GM23338 (cell line): ENCODE measurements at places on chromosomes 6 and 20.
A peak's percentile ranks its signal among the peaks of the same experiment; 100 is the strongest.

GRCh38 chr6:42017021-42017643 is 33.2 kb upstream of the TAF8 start:
- DNase-seq = no peak

- DNase-seq = peak; percentile 69
Observed at GRCh38 chr6:84763003-84763885, 1.2 kb downstream of the TBX18 start.

GRCh38 chr6:100433726-100434435 is 30.8 kb downstream of the SIM1 start:
- DNase-seq = no peak

DNA sequence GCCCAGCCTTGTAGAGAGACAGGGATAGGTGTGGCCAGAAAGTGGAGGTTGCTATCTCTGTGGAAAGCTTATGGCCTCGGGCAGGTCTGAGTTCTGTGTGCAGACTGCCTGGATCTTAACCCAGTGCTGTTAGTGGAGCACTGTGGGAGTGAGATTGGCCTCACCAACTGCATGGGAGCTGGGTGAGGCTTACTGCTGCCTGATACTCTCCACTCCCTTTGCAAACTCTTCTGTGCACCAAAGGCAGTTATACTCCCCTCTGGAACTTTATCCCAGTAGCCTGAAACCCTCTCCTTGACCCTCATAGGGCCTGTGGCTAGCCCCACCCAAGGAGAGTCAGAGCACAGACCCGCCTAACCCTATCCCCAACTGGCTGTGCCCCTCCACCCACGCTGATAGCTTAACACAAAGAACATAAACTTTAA is 41.4 kb upstream of the PKIB start:
- DNase-seq = no peak

- DNase-seq = peak; percentile 24
Observed at GRCh38 chr6:45522486-45522885, 144.8 kb upstream of the SUPT3H start.

DNA sequence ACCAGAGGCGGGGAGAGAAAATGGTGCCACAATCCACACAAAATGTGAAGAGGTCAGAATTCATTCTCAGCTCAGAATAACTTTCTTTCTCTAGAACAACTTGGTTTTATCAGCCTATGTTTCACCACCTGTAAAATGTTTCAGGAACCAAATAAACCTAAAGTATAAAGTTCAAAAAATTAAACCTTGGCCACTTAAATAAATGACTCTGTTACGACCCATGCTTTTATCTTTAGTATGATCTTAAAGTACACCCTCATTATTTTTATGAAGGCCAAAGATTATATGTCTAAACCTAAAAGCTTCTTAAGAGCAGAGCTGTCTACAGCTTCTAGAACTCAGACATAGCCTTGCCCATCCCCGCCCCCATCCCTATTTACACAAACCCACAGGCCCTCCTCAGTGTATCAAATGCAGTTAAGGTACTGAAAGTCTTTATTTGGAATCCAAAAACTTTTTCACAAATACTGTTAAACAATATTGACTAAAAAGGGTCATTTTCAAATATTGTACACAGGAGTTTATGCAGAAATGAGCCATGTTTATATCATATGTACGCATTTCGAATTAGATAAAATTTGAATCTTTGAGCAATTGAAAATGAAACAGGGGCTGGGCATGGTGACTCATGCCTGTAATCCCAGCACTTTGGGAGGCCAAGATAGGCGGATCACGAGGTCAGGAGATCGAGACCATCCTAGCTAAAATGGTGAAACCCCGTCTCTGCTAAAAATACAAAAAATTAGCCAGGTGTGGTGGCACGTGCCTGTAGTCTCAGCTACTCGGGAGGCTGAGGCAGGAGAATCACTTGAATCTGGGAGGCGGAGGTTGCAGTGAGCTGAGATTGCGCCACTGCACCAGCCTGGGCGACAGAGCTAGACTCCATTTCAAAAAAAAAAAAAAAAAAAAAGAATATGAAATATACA is 5.7 kb upstream of the NHSL1 start:
- DNase-seq = no peak

DNA sequence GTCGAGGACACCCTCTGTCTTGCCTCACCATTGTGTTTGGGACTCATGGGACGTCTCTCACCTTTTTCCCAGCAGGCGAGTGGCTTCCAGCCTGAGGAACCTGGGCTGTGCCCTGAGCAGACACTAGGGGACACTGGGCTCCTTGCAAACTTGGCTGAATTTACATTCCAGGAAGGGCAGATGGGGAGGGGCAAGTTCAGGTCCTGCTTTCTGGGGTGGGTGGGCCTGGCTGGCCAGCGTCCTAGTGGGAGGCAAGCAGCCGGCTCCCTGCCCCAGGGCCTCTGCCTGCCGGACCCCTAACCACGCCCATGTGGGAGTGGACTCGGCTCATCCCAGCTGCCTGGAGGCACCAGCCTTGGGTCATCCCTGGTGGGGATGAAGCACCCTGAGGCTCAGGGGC is 48.2 kb upstream of the MLN start:
- peak; percentile 87 for DNase-seq

DNA sequence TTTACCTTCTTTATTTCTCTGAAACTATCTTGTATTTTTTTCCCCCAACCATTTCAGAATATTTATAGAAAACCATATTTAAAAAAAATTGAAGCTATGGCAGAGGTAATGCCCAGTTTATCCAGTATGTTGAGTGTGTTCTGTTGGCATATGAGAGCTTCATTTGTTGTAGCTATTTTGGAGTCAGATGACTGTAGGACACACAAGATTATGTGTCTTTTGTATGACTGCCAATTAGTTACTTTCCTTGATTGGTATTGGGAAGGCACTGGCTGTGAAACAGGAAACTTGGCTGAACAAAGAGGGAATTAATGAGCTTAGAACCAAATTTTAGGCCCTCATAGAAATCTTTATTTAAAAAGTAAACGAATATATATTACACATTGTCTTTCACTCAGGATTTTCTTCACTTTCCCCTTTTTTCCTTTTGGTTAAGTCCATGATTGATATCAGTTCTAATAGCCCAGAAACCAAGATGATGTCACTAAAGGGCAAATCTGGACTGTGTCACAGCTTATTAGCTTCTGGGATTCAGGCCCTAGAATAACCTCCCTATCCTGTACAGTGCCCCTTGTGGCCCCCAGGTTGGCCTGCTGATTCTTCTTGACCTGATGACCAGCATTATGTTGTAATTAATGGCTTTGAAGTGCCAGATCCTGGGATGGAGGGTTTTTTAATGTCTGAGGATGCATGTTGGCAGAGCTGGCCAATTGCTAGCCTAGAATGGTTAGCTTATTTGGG is 10.1 kb downstream of the CDC5L start:
- DNase-seq = no peak

DNA sequence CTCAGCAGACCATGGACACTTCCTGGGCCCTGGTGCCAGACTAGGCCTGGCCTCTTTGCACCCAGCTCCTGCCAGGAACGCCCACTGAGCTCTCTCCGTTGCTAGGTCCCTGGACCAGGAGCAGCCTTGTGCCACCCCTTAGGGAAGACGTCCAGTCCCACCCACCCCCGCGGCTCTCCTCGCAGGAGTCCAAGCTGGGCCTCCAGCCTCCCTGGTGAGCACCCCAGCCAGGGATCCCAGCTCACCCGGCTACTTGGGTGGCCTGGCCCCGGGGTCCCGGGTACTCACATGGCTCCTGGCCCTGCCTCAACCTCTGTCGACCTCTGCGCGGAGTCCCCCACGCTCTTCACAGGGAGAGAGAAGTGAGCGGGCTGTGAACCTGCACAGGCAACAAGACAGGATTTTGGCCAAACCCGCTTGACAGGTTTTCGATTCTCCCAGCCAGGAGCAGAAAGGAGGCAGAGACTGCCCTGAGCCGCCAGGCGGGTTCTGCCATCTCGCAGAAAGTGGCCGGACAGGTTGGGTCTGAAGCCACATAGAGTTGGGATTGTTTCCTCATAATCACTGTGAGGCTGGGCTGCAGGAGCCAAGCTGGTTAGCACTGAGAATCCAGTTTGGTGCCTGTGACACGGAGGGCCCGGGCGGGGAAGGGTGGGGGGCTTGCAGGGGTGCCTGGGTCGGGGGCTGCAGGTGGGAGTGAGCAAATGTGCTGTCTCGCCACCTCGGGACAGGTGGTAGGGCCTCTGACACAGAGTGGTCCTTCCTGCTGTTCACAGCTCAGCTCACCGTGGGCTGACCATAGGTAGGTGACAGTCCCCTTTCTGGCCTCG is at the start of gene RBBP8NL:
Gene RBBP8NL, minus strand, starts transcription at position 368 of the 830 bp plus-strand sequence. CDS start 7,892 bp downstream, outside the sequence.
- peak; percentile 94 for DNase-seq

DNA sequence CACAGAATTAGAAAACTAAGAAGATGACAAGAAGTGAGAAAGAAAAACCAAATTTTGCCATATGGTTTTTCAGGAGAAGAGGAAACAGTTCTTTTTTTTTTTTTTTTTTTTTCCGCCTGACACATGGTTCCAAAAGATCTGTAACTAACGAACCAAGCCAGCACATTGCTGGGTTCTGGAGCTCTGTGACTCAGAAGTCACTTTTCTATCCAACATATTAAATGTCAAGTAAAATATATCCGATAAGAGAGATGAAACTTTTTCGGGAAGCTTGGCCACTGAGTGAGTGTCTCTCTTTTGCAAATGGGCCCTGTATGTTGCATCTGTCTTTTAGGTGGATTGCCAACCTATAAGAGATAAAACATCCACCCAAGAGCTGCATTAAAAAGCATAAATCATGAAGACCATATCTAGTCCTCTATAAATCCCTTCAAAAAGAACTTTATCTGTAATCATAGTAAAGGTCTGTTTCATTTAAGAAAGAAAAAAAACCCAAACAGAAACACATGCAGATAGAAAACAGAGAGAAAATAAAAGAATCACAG is 4.6 kb downstream of the METTL24 start:
- DNase-seq = no peak

GRCh38 chr20:36975099-36975818 is 23.8 kb upstream of the SAMHD1 start:
- no peak for DNase-seq

DNA sequence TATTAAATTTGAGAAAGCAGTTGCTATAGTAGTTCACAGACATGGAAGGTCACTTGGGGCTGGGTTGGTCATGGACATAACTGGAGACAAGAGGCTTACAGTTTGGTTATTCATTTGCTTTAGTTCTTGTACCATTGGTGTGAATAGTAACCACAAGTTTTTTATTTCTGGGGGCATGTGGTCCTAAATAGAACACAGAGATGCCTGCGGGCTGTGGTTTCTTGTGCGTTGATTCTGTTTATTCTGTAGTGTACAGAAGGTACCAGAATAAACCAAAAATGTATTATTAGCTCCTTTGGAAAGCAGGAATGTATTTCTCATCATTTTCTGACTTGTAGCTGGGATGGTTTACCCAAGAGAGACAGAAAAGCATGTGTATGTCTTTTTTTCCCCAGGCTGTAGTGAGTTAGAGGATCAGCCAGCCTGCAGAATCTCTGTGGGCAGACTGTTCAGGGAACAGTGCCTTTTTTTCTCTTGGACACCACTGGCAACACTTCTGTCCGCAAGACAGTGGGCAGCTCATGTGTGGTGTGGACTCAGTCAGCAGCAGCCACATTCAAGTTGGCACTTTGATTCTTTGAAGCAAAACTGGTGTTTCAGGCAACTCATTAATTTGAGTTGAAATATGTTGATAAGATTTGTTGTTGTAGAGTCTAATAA is 122.1 kb downstream of the LRRC1 start:
- DNase-seq = no peak

DNA sequence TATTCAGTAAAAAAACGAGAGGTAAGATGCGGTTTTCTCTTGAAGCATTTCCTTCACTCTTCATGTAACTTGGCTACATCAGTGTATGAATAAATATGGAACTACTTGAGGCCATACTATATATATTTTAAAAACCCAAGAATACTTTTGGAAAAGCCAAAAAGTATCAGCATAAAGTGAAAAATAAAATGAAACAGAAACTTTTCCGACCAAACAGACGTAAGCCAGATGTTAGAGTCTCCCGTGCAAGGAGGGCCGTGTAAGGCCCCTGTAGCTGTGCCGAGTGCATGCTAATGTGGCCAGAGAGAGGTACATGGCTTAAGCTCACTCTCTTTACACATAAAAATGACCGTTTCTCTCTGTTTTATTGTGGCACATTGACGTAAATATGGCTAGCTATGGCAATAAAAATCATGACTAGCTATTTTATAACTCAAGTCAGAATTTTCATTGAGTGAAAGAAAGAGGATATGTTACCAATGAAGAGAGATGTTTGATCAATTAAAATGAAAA is 140.1 kb upstream of the GMDS start:
- DNase-seq = no peak

DNA sequence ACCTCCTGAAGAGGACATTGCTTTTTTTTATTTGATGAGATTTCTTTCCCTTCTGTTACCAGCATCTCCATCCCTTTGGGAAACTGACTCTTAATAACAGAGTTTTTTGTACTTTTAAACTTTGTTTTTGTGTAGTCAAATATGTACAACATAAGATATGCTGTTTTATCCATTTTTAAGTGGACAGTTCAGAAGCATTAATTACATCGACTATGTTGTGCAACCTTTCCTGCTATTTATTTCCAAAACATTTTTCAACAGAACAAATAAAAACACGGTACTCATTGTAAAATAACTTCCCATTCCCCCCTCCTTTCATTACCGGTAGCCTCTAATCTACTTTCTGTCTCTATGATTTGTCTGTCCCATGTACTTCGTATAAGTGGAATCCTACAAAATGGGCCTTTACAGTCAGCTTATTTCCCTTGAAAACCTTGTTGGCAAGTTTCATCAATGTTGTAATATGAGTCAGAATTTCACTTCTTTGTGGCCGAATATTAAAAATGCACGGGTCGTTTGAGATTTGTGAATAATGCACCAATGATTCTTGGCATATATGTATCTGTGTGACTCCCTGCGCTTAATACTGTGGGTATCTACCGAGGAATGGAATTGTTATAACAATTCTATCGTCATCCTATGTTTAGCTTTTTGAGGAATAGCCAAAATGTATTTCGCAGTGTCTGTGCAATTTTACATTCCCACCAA is 11.1 kb upstream of the RIPK1 start:
- no peak for DNase-seq

DNA sequence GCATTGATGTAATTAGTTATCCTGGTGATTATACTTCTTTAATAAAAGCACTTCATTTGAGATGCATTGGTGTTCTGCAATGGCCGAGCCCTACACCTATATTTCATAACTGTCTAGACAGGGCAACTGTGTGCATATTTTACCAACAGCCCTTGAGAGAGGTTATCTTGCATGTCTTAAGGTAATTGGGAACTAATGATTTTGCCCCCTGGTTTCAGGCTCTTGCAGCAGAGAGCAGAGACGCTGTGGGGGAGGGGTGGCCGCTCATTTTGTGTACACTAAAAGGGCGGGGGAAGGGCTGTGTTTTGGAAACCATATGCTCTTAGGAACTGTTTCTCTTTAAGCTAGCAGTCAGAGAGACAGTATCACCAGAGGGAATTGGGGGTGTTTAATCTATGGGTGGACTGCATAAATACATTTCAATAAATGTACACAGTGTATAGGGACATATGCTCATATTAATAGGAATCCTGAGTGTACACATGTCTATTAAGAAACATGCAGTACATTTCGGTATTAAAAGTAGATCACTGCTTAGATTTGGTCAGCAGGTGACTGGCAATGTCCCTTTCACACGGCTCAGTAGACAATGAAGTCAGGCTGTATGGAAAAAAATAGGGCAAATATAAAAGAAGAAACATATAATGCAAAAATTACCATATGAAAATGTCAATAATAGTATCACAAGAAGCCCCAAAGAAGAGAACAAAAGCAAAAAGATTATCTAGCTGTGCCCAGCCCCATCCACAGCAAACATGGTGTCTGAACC is 402.9 kb upstream of the CITED2 start:
- no peak for DNase-seq
